ENCODE measurements at places on chromosomes 1 and 21.

DNA sequence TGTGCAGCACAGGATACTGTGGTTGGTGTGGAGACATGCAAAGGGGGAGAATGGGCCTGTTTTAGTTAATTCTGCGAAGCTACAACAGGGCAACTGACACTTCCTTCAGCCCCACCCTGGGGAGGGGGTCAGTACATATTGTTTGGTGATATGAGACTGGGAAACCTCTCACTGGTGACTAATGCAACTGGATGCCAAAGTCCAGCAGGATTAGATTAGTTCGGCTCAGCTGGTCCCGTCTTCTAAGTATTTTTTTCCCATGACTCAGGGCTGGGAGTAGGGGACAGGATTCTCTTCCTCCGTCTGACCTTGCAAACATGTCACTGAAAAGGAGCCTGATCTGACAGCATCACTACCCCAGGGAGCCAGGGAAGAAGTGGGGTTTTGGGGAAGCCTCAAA, 43.0 kb downstream of the PLXNA2 start:
- peak; percentile 76 for DNase-seq

DNA sequence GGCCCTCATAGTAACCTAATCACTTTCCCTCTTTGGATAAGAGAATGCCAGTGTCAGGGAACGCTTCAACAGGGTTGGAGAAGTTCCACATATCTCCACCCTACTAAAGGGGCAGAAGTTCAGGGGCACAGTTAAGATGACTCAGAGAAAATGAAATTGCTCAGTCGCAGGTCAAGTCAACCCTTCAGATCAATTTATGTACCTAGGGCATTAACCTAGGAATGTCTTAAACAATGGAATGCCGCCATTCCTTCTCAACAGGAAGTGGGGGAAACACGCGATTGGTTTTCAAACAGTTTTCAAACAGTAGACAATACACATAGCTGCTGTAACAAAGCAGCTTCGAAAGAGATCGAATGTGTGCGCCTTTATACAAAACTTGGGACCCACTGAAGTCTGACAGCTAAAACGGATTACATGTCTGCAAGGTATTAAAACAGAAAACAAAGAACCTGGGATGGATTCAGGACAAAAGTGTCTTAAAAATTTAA, 897 bp downstream of the SLC25A24 start:
- DNase-seq: peak; percentile 53

DNA sequence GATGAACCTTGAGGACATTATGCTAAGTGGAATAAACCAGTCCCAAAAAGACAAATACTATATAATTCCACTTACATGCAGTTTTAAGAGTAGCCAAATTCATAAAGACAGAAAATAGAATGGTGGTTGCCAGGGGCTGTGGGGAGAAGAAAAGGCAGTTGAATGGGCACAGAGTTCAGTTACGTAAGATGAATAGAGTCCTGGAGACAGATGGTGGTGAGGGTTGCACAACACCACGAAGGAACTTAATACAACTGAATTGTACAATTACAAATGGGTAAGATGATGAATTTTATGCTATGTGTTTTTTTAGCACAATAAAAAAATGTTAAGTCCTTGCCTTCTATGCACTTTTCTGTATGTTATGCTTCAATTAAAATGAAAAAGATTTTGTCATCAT, 66.6 kb downstream of the CD34 start:
- DNase-seq: no peak

- no peak for DNase-seq
Measured at GRCh38 chr1:209416716-209417115, 166.8 kb upstream of the CAMK1G start.

DNA sequence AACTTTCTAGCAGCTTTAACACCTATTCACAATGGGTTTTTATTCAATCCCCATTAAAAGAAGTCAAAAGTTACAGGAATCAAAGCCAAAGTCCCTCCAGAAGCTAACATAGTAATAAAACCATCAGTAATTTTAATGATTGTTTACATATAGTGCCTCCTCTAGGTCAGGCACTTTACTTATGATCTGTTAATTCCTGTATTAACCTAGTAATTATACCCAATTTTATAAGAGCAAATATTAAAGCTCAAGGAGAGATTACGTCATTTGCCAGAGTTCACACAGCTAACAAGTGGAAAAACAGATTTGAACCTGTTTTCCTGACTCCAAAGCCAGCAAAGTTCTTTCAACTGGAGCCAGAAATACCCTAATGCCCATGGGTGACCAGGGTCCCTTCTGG, 112.9 kb upstream of the F3 start:
- DNase-seq: no peak

DNA sequence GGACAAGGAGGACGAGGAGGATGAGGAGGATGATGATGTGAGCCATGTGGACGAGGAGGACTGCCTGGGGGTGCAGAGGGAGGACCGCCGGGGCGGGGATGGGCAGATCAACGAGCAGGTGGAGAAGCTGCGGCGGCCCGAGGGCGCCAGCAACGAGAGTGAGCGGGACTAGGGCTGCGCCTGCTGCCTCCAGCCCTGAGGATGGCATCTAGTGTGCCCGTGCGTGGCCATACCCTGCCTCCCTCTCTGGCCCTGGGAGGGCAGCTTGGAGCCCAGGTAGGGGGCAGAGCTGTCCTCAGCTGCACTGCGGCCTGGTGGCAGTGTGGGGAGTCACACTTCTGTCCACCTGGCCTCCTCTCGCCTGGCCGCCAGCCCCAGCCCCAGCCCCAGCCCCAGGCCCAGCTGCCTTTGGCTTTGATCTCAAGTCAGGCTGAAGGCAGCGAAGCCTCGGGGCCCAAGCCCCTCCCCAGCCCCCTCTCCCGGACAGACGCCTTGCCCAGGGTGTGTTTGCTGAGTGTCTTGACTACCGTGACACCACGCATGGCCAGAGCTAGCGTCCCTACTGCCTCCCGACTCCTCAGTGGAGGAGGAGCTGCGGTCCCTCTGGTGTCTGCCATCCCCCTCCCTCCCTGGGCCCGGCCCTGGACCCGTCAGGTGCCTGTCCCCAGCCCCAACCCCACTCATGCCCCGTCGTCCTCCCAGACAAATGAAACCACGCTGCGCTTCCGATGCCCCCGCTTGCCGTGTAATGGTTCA, 155.2 kb downstream of the PEX14 start:
- DNase-seq: no peak

GRCh38 chr1:202034683-202035462, 24.5 kb downstream of the ELF3 start:
- DNase-seq: peak; percentile 85

DNA sequence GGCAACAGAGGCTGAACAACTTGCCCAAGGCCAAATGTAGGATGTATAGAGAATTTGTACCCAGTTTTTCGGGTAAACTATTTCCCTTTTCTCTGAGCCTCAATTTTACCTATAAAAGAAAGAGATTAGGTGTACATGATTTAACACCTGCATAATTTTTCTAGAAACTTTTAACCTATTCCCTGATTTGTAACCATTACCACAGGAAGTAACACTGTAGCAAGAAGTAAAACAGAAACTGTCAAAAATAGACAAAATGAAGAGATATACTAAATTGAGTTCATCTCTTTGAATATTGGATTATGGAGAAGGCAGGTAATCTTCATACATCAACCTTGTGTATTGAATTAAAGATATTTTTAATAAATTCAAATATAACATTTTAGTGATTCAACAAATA, 136.2 kb downstream of the ZC3H11B start:
- DNase-seq: no peak

GRCh38 chr1:219549215-219549614, 63.7 kb downstream of the ZC3H11B start:
- no peak for DNase-seq

DNA sequence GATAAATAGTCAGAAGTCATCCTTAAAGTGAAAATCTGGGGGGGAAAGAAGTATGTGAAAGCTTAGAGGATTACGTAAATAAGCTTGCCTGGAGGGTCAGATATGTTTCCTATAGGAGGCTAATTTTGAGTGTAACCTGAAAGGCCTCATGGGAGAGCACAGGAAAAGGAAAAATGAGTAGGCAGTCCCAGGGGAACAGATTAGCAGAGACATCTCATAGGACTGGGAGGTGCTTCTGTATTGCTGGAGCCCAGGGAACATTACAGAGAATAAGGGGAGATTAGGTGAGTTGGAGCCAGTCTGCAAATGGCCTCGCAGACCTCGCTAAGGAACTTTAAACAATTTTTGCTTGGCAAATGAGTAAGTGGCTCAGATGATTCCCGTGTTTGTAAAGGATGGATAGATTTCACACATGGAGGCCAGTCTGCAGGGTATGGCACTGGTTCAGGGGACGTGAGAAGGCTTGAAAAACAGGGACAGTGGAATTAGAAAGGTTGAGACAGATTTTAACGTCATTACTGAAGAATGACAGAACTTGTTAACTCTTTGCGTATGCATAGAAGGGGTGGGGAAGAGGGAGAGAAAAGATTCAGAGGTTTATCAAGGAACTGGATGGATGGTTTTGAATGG, 149.1 kb downstream of the GREM2 start:
- DNase-seq: no peak

- no peak for DNase-seq
Measured at GRCh38 chr1:28441674-28442073, 64.2 kb upstream of the RCC1 start.

DNA sequence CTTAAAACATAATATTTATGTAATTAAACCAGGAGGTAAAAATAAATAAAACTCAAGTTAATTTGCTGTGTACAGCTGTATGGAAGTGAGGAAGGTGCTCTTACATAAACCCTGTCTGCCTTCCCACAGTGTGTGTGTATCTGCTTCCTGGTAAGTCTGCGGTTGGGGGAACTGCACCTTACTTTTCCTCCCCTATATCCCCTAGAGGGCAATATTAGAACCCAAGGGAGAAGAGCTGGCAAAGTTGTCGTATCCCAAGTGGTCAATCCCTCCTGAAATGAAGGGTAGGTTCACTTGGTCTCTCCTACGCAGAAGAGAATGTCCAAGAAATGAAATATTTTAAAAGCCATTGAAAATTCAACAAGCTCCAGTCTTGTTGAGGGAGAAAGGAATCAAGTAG, 17.8 kb upstream of the JAK1 start:
- DNase-seq: no peak

GRCh38 chr1:177200290-177200689, 29.5 kb downstream of the BRINP2 start:
- DNase-seq: no peak

DNA sequence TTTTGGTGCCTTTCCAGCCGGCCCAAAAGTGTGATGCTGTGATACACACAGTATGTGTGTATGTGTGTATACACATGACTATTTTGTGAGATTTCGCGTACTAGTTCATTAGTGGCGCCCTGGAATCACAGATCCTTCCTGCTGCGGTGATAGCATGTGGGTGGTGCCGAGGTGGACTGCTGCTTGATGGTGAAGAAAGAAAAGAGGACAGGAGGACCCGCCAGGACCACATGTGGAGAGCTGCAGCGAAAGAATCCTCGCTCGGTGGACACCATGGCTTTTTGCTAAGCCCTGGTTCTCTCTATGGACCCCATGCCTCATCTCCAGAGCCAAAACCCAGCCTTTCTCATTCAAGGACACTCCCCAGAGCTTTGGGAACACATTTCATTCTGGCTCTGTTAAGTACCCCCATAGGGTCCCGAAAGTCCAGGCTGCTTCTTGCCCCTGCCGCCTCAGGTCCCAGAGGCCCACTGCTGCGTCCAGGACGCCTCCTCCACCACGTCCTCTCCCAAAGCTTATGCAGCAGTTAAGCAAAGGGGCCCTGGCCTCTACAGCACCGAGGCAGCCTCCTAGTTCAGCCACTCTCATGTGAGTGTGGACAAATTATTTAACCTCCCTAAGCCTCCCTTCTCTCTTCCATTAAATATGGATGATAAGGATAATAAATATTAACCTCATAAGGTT, 32.8 kb upstream of the COX20 start:
- DNase-seq: no peak
